ENCODE measurements at places on chromosomes 6 and 20. TPM values are rescaled to one million over a fixed set of nuclear protein-coding genes. Genes with fewer than 3 reads are reported as not detected.

SLC26A8 gene
- not detected for total RNA-seq

LY6G6F gene
- total RNA-seq: not detected

TINAG gene
- total RNA-seq: 0.41 TPM

GRM4 gene
- total RNA-seq: not detected

RBPJL gene
- total RNA-seq: not detected

PXDC1 gene
- 25.2 TPM for total RNA-seq

MATN4 gene
- total RNA-seq: not detected

NNAT gene
- total RNA-seq: 0.33 TPM

KCNS1 gene
- total RNA-seq: 0.14 TPM

TRDN gene
- 453 TPM for total RNA-seq

CAGE1 gene
- total RNA-seq: not detected

HTR1E gene
- not detected for total RNA-seq

C6orf163 gene
- total RNA-seq: 1.6 TPM

All from left ventricle myocardium inferior (tissue), 1 donor.